ENCODE measurements at places on chromosomes 4 and X.

DNA sequence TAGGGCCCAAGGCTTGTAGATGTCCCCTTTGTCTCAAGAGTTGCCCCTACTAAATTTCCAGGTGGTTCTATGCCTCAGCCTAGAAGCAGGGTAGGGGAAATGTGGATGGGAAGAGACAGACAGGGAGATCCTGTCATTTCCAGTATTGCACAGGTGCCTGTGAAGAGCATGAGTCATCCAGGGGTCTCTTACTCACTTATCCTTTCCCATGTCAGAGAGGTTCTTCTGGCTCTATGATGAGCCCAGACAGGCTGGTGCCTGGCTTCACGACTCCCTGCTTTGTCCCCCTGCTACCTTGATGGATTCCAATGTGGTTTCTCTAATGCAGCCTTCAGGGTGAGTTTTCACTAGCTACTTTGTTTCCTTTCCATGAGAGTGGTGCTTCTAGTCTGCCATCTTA, 35.2 kb upstream of the DDX60 start:
- no peak for DNase-seq

DNA sequence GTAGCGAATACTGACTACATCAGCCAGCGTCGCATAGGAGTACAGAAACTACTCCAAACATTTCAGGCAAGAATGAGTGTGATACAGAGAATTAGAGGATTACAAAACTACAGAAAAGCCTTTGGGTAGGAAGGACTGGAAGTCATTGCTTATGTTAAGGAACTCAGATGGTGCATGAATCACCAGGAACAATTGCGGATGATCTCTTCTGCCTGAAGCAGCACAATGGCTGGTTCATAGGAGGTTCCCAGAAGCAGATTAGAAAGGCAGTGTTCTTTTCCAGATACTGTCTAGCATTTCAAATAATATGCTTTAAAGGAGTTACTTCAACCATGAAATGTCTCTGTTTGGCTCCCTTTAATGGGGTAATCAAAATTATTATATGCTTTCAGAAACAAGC, 42.5 kb upstream of the MAP9 start:
- DNase-seq = no peak

- DNase-seq = no peak
Measured at GRCh38 chr4:87633243-87633642, 16.8 kb upstream of the DMP1 start.

DNA sequence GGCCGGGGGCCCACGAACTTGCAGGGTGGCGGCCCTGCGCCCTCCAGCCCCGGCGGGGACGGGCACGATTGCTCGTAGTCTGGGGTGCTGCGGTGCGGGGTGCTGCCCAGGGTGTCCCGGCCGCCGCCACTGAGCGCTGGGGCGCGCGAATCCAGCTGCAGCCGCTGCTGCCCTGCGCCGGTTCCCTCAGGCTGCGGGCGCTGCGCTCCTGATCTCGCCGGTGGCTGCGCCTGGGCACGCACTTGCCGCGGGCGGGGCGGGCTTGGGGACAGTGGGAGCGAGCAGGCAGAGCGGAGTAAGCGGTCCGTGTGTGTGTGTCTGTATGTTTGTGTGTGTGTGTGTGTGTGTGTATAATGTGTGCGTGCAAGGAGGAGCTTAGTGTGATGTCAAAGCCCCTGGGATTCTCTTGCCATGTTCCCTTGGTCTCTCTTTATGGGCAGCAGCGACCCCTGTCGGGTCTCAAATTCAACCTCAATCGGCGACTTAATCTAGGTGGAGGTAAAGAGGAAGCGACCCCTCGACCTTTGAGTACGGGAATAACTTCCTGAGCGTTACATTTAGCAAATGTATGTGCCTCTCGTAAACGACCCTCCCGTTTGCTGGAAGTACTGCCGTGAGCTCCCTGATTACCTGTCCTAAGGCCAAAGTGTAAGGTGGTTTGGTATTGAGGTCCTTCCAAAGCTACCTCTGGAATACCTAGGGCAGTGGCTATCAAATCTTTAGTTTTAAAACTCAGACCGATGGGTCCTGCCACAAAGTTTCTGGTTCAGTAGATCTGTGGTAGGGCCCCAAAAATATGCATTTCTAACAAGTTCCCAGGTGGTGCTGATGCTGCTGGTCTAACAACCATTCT, at the start of gene RNF150:
Gene RNF150, minus strand, starts transcription at position 324 of the 853 bp plus-strand sequence.
- no peak for DNase-seq

DNA sequence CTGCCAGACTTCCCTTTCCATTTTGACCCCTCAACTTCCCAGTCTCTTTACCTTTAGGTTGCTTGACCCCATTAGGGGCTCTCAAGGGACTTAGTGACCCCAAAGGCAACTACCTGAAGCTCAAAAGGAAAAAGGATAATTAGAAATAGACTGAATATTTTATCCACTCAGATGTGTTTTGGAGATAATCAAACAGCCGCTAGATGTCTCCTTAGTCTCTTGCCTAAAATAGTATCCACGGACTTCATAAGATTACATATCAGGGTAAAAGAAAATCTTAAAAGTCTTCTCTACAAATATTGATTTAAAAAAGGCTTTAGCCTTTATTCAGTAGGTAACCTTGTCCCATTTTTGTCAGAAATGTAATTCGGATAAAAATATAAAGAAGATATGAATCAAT, 21.0 kb upstream of the RHOXF2 start:
- DNase-seq = no peak

GRCh38 chr4:6313216-6313615, 43.6 kb downstream of the WFS1 start:
- no peak for DNase-seq

DNA sequence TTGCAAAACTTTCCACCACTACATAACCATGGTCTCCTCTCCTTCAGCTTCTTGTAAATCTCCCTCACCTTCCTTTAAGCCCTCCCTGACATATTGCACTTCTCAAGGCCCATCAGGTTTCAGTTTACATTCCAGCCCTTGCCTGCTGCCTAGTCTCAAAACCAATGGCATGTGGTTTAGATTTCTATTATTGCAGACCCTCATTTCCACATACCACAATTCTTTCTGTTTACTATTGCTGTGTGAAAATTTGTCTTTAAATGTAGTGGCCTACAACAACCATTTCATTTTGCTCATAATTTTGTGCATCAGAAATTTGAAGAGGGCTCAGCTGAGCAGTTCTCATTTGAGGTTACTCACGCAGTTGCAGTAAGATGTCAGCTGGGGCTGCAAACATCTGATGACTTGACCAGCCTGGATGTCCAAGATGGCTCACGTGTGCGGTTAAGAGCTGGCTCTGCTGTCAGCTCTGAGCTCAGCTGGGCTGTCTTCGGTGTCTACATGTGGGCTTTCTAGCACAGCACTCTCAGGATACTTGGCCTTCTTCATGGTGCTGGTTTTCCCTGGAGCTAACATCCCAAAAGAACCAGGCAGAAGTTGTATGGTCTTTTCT, 29.9 kb upstream of the SOD3 start:
- DNase-seq = no peak

GRCh38 chr4:33989820-33990443, 2254.4 kb downstream of the ARAP2 start:
- DNase-seq = no peak

GRCh38 chrX:20037186-20037585, 46.3 kb upstream of the BCLAF3 start:
- no peak for DNase-seq

- DNase-seq = no peak
Measured at GRCh38 chrX:104565791-104566680, at the start of gene IL1RAPL2. Gene IL1RAPL2, plus strand, starts transcription at chrX:104566199.

DNA sequence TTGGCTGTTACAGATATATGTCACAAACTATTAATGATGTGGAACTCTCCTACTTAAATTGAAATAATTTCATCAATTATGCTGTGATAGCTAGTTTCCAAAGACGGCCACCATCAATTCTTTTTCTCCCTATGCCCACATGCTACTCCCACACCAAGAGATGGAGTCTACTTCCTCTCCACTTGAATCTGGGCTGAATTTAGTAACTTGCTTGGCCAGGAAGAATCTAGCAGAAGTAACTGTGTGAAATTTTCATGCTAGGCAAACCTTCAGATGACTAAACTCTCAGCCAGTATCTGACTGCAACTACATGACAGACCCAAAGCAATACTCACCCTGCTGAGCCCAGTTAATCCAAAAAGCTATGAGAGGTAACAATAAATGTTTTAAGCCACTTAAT, 3.2 kb downstream of the SEPSECS start:
- no peak for DNase-seq

- no peak for DNase-seq
Measured at GRCh38 chrX:10519761-10520160, 100.6 kb downstream of the MID1 start.

- no peak for DNase-seq
Measured at GRCh38 chr4:32454482-32454881, 1734.3 kb downstream of the PCDH7 start.

GRCh38 chr4:122873146-122873545, 46.5 kb downstream of the FGF2 start:
- no peak for DNase-seq

GRCh38 chrX:15430076-15430475, 45.9 kb upstream of the VEGFD start:
- no peak for DNase-seq

GRCh38 chrX:93673056-93673868, at the start of gene NAP1L3:
Gene NAP1L3, minus strand, starts transcription at chrX:93673578. Its CDS starts 274 bp downstream, at chrX:93673304.
- peak; percentile 2 for DNase-seq

GRCh38 chrX:68419975-68420374, 13.3 kb downstream of the OPHN1 start:
- DNase-seq = no peak

DNA sequence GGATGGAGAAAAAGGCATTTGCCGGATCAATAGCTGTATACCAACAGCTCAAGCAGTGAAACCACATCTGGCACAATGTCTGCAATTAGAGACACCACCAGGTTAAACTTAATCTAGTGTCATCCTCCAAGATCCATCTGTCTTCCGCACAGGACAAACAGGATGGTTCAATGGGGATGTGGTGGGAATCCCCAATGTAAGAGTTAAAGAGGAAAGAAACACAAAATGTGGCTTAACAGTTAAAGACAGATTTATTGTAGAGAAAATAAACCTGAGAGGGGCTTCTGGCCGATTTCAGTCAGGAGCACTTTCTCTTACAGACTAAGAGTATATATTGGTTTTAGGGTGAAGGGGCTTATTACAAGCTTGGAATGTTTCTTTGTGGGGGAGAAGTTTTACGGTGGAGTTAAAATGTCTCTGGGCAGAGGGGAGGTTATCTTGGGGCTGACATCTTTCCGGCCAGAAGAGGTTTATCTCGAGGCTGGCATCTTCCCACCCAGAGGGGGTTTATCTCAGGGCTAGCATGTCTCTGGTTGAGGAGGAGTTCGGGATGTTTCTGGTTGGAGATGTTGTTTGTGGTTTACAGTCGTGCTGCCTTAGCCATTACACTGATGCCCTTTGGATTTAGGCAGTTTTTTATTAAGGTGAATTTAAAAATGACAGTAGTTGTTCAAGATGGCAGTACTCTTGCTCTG, 61.7 kb downstream of the KANTR start:
- DNase-seq = no peak

DNA sequence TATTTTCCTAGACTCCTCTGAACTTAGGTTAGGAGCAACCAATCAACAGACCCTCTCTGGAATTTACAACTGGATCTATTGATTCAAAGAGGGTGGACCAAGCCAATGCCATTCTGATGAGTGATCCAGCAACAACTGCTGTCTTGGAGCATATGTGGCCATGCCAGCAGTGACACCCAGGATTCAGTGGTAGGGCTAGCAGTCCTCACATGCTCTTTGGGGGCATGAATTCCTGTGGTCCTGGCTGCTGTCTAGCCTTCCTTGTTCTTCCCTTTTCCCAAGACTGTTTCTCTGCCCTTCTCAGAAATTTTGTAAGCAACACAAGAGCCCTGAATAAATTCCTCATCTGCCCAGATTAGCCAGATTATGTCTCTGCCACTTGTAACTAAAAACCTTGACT, 61.5 kb upstream of the GATB start:
- no peak for DNase-seq

DNA sequence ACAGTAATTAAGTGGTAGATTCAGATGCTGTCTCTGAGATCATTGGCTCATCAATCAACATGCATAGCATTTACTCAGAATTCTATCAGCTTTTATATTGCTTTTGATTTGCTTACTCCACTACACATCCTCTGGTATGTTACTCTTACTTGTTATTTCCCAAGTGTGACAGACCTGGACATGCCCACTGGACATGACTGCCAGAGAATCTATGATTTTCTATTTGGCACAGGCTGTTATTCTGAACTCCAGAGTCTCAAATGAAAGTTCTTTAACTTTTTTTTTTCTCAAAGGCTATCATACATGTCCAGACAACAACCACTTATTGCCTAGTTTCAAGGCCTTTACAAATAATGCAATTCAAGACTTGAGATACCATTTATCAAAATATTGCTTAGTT, 116.1 kb upstream of the ARHGAP24 start:
- no peak for DNase-seq

GRCh38 chrX:155262970-155263754, 1.1 kb downstream of the RAB39B start:
- no peak for DNase-seq

GRCh38 chr4:71537551-71538065, 198.8 kb downstream of the SLC4A4 start:
- no peak for DNase-seq

GRCh38 chrX:53571494-53571893, 115.0 kb downstream of the HUWE1 start:
- no peak for DNase-seq

- no peak for DNase-seq
Measured at GRCh38 chr4:81913427-81913879, 441.7 kb upstream of the RASGEF1B start.

GRCh38 chr4:54954656-54955388, 170.6 kb downstream of the KDR start:
- DNase-seq = no peak

DNA sequence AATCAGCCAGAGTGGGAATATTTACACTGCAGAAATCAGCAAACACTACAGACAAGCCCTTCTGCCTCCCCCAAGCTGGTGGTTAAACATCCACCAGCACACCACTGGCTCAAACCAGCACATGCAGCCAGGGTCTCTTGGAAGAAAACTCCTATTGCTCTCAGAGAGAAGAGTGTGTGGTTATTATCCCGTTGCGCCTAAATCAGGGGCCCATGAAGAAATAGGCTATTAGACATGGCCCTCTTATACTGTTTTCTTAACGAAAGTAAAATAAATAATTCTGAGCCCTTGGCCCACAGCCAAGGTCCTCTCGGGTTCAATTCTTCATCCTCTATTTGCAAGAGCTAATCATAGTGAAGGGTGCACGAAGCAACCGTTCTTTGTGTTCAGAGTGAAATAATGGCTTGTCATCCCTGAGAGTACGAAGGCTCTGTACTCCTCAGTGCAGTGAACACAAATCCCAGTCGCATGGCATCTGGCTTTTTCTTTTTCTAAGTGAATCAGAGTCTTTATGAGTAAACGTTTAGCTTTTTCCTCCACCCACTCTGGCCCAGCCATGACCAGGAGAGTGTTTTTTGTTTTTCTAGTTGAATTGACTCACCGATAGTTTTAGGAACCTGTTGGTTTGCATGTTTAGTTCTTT, 33.4 kb upstream of the RBM47 start:
- DNase-seq = no peak

- no peak for DNase-seq
Measured at GRCh38 chr4:111814961-111815360, 330.3 kb upstream of the FAM241A start.

- no peak for DNase-seq
Measured at GRCh38 chrX:69614886-69615285, 1.0 kb upstream of the EDA start.

GRCh38 chrX:74613370-74614092, 893 bp downstream of the RLIM start:
- DNase-seq = no peak

GRCh38 chr4:173935622-173936405, 347.7 kb downstream of the FBXO8 start:
- no peak for DNase-seq

Data from stimulated activated CD4-positive, alpha-beta T cell treated with anti-CD3 and anti-CD28 coated beads, Interleukin-15, amount 100 ng/mL, for 1 hour (primary cell).